ENCODE measurements at places on chromosomes 7 and 10.

GRCh38 chr10:125783957-125784356, 8.3 kb upstream of the MMP21 start:
- DNase-seq, result peak; percentile 3

DNA sequence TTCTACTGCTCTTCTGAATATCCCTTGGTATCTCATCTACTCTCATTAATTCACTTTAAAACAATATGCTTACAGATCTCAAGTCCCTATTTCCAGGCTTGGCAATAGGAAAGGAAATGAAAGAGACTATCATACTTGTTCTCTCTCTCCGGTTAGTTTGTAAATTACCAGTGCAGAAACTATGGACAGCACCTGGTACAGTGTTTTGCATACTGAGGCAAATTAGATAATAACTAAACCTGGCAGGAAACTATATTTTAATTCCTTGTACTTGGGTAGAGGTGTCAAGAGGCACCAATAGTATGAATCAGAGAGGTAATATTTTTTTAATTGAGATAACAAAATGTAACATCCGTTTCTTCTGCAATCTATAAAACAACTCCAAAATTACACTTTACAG, 97.7 kb upstream of the TMEM196 start:
- no peak for DNase-seq

- peak; percentile 75 for DNase-seq
Measured at GRCh38 chr7:12436896-12437535, 33.4 kb upstream of the VWDE start.

DNA sequence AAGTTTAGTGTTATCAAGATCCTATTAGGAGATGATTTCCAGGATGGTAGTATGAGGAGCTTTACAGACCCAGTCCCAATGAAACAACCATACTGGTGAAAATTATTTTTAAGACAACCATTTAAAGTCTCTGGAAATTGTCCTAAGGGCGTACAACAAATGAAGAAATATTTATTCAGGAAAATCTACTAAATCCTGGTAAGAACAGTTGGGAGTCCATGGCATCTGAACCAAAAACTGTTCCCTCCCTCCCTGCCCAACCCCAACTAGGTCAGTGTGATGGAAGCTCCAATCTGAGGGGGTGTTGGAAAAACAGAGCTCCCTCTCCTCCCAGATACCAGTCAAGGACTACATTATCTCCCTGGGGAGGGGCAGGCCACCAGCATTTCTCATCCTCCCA, 74.7 kb upstream of the MKLN1 start:
- DNase-seq, result no peak

GRCh38 chr10:24690961-24691512, 32.6 kb downstream of the ARHGAP21 start:
- DNase-seq, result peak; percentile 45

DNA sequence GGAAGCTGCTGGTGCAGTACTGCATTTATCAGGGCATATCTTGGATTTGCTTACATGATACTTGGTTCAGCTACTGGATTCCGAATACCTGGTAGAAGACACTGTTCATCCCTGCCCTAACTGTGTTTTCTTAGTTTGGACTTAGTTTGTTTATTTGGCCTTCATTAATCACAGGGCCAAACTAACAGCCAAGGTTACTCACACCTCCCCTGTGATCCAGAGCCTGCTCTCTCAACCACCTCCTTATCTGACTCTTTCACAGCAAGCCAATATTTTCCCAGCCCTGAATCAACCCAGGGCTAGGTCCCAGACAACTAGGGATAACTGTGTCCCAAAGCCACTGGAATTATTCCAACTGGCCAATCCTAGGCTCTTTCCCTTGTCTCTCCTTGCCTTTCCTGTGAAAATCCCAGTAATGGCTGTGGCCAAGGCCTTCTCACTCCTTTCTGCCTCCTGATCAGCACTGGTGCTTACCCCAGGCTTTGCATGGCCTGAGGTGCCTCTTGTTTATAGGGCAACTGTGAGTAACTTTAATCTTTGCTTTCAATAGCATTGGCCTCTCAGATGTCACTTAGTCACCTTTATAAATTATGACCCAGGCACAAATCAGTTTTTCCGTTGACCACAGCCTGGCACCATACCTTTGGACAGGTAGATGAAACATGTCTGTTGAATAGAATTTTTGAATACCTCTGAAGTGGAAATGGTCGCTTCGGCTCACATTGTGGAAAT, 9.3 kb upstream of the JCAD start:
- no peak for DNase-seq

DNA sequence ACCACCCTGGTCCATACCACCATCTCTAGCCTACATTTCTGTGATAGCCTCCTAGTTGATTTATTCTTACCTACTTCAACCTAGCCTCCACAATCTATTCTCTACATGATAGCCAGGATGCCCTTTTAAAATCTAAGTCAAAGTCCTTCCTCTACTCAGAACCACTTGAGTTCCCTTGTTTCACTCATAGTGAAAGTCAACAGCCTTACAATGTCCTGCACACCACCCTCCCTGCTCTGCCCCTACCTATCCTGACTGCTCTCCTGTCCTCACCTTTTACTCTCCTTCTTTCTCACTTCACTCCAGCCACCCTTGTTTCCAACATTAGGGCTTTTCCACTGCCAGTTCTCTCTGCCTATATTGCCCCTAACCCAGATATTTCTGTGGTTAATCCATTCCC, 146.7 kb downstream of the GRM3 start:
- DNase-seq, result no peak
